ENCODE measurements at places on chromosomes 2 and 18.

DNA sequence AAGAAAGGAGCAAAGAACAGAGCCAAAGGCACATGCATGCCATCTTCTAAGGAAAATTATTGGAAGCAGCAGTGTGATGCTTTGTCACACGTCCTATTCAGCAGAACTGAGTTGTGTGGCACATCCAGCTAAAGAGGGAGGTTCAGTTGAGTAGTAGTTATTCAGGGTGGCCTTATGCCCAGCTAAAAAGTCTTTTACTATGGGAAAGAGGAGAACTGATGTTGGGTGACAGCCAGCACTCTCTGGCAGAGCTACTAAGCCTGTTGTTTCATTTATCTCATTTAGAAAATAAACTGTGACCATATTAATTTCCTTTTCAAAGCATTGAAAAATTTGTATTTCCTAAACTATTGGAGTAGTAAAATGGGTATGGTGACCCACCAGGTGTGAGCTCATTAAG is 18.5 kb downstream of the ITGA6 start:
- no peak for DNase-seq

DNA sequence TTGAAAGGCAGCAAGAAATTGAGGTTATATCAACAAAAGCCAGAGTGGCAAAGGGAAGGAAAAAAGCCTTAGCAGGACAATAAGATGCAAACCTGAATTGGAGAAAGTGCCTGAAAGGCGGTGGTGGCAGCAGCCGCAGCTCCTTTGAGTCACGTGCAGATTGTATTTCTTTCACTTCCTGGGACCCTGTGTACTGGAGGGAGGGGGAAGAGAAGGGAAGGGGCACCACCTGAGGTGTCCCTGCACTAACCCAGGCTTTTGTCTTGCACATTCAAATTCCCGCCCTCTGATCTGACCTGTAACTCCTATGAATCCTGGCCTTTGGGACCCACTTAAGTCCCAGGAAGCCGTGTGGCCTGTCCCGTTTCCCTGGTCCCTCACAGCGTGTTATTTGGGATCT is 326.1 kb upstream of the SKOR2 start:
- DNase-seq: no peak

GRCh38 chr2:179195141-179195540 is 69.5 kb downstream of the SESTD1 start:
- DNase-seq: no peak

DNA sequence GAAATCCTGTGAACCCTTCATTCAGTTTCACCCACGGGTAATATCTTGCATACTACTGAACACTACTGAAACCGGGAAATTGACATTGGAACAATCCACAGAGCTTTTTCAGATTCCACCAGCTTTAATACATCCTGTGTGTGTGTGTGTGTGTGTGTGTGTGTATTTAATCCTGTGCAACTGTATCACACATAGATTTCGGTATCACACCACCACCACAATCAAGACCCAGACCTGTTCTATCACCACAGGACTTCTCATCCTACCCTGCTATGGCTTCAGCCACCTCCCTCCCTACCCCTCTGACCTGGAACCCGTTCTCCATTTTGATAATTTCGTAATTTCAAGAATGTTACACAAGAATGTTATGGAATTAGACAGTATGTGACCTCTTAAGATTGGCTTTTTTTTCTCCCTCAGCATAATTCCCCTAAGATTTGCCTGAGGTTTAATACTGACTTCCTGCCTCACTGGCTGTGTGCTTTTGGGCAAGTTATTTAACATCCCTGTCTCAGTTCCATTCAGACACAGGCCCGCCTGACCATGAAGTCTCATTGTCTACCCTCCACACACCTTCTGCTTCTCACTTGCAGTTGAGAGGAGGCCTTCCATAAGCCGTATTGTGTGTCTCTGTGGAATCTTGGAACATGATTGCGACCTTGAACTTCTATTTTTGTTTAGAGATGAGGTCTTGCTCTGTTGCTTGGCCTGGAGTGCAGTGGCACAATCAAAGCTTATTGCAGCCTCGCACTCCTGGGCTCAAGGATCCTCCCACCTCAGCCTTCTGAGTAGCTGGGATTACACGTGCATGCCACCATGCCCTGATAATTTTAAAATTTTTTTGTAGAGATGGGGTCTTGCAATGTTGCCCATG is 14.4 kb upstream of the TMEM131 start:
- DNase-seq: no peak

GRCh38 chr18:48256848-48257247 is 152.3 kb downstream of the ZBTB7C start:
- DNase-seq: no peak

DNA sequence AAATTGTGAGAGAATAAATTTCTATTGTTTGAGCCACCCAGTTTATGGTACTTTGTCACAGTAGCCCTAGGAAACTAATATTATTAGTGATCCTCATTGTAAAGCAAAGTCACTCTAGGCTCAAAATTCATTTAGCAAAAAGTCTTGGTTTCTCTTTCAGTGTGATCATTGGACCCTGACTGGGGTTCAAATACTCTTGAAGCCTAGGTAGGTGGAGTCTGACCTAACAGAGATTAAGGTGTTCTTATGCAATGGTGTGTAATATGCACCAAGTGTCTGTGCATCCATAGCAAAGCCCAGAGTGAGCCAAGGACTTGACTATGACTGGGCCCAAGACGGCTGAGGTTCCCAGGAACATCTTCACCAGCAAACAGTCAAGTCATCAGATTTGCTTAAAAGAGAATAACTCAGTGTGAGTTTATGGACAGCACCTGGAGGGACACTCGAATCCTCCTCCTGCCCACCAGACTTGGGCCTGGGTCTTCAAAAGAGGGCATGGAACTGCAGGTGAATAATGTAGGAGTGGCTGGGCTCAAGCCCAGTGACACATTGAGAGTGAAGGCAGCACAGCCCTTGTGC is 51.1 kb upstream of the BCL11A start:
- DNase-seq: no peak

- DNase-seq: no peak
These were observed 69.6 kb upstream of the SCN1A start for GRCh38 chr2:166197446-166197845.

- no peak for DNase-seq
These were observed 11.5 kb upstream of the ALPK2 start for GRCh38 chr18:58640428-58640805.

DNA sequence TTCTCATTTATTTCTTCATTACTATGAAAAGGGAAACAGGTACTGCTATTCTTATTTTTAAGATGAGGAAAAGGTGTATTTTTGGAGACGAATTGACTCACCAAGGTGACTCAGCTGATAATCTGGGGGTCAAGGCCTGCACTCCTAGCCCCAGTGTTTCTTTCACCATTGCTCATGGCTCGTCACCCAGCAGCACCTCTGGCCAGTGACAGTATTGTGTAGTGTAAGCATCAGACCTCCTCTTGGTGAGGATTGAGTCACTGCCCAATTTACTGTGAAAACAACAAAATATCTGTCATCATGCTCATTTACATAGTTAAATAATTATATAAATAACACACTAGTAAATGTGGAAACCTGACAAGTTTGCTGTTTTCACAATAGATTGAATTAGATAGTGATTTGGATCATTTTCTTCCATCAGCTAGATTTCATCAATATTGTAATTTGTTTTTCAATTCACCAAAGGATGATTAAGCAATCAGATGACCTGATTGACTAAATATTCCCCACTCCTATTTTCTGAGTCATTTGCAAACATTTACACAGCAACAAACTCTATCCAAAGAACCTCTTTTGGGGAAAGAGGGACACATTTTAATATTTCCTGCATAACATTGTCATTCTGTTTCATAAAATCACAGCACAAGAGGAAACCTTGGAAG is 492.8 kb upstream of the RAB12 start:
- no peak for DNase-seq

DNA sequence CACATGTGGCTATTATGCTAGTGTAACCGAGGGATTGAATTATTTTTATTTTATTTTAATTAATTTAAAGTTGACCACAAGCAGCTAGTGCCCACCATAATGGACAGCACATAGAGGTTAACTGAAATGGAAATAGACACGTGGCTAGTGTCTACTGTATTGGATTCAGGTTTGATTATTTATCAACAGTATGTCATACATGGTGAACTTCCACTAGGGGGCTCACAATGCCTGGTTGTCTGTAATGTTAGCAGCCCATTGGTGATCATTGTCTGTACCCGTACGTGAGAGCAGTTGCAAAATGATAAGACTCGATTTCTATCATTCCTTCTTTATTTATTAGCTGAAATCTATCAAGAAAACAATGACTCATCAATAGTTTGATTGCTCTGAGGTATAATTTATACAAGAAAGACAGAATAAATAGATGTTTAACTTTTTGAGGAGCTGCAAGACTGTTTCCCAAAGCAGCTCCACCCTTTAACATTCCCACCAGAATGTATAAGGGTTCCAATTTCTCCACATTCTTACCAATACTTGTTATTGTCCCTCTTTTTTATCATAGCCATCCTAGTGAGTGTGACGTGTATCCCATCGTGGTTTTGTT is 76.5 kb downstream of the CYBRD1 start:
- peak; percentile 11 for DNase-seq

DNA sequence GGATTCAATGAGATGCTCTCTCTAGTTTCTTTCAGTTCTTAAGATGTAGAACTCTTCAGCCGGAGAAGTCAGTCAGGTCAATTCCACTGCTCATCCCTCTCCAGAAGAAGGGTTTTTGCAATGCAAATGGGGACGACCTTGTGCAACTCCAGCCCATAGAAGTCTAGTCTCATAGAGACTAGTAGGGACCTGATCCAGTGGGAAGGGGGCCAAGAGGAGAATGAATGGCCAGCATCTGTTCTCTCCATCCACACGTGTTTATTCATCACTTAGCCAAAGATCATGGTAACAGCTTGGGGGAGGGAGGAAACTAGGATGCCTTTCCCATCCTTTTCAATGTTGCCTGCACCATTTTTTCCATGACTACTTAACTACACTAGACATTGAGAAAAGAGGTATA is 120.2 kb downstream of the LAMA3 start:
- DNase-seq: no peak

DNA sequence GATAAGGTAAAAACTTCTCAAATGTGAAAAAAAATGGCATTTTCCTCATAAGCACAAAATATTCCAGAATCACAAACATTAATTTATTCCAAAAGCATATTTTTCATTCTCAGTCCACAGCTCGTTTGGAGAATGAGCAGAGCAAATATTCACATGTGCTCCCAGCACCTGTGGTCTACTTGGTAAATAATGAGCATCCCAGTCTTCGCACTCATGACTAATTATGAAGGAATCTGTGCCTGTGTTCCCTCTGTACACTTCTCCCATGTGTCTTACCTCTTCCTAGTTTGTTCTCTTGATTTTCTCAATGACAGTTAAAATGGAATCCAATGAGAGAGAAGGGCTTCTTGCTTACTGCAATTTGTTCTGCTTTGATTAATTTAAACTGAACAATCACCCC is 671.0 kb upstream of the SOX11 start:
- DNase-seq: no peak

DNA sequence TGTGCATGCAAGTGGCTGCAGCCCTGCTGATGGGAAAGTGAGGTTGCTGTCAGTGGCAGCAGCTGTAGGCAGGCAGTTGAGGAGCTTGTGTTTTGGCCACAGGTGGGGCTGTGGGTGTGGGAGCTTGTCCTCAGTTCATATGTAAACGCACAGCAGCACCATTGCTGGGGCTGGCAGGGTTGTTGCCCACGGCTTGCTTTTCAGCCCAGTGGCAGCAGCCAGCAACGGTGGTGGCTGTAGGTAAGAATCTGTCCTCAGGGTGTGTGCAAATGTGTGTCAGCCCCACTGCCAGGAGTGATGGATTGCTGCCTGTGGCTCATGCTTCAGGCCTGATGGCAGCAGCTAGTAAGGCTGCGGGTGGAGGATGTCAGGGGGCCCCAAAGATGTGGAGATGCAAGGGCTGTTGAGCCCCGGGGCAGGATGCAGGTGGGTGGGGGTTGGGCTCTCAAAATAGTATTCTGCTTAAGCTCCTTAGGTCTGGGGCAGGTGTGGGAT is 141.3 kb upstream of the THUMPD2 start:
- DNase-seq: no peak

DNA sequence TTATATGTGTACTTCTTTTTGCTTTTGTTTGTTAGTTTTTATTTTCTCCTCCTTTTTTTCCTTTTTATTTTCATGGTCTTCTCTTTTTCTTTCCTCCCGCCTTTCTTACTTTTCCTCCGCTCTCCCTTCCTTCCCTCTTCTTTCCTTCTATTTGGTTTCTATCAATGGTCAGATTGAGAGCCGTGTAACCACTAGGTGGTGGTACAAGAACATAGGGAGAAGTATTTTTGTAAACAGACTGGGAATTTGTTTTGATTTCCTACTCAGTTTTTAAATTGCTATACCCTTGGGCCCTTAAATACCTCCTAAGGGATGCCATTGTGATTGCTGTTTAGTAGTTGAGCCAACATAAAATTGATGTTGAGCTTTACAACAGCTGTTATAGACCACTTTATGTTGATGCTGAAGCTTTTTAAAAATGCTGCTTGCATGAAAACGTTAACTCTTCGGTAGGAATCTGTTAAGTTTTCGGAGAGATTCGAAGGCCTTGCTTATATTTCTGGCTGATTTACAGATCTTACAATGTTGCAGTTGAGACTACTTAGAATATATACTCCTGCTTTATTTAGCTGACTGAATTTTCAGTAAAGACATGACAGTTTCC is 124.2 kb downstream of the UBE2E3 start:
- peak; percentile 31 for DNase-seq

GRCh38 chr2:120654381-120655134 is 81.1 kb upstream of the GLI2 start:
- no peak for DNase-seq

GRCh38 chr2:97727296-97727695 is 13.9 kb downstream of the ZAP70 start:
- DNase-seq: no peak

DNA sequence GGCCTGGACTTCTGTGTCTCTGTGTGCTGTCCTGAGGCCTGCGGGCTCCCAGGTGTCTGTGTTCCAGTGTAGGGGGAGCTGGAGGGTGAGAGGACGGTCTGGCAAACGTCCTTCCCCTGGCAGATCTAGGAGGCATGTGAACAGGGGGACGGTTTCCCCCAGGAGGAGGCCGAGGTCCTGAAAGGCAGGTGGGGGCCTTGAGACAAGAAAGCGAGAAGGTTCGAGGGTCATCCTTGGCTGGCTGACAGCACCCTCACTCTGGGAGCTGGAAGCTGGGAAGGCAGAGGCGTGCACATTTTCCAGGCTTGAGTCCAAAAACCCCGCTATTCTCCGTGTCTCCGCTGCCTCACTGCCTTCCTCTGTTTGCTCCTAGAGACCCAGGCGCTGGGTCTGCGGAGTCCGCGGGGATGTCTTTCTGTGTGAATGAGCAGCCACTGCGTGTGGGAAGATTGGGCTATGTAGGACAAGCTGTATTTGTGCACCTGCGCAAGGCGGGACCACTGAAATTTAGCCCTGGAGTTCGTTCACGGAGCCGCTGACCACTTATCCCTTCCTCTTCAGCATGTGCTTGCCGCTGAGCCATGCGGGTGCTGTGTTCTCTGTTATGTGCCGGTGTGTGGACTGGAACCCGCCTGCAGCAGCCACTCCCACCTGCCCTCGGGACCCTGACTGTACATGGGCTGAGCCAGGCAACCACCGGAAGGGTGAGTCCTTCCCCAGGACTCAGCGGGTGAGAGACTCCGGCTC is 43.7 kb downstream of the TWIST2 start:
- no peak for DNase-seq

- DNase-seq: peak; percentile 17
These were observed 16.0 kb upstream of the SNORC start for GRCh38 chr2:232854082-232854481.

GRCh38 chr2:96098900-96099590 is 17.3 kb downstream of the ADRA2B start:
- DNase-seq: no peak

- no peak for DNase-seq
These were observed 93.6 kb downstream of the EPHA4 start for GRCh38 chr2:221478485-221478863.
